ENCODE measurements at places on chromosomes 1 and 21.

DNA sequence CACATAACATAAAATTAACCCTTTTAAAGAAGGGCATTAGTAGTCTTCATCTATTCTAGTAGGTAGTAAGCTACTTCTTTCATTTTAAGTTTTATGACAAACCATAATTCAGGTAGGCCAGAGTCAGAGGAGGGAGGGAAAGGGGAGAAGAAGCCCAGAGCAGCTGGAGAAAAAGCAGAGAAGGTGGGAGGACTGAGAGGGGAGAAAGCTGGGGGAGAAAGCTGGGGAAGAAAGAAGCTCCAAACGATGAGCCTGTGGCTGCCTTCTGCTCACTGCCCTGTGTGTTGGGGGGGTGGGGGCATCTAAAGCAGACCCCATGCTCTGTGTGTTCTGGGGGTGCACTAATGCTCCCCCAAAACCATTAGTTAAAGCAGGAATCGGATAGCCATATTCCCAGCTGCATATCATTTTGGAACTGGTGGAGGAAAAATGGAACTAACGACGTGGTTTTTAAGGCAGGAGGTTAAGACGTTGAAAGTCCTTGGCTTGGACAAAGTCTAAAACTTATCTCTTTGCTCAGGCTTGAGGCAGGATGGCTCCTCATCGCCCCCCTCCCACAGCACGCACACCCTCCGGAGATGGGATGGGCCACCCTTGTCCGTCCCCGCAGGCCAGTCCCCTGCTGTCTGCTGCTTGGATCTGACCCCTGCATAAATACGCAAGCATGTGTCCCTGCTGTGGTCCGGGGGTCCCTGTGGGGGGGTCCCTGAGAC, 184.2 kb downstream of the DYRK1A start:
- no peak for DNase-seq

- DNase-seq = peak; percentile 37
These were observed 29.3 kb upstream of the BCAS2 start for GRCh38 chr1:114610546-114611245.

- DNase-seq = peak; percentile 23
These were observed 22.7 kb upstream of the ACTL8 start for GRCh38 chr1:17732475-17732874.

DNA sequence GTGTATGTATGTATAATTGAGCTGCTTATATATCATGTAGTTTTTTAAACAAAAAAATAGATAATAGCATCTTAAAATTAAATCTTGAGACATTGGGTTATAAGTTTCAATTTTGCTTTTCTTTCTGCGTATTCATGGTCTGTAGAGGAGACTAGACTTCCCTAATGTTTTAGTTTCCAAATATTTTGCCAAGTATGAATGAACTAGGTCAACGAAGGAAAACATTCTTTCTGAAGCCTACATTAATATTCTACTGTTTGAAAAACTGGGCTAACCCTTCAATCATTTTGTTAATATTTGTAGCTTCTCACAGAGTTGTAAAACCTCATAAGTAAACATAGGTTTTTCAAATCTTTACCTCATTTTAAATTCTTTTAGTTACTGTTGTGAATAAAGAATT, 592.7 kb downstream of the USP25 start:
- DNase-seq = no peak

DNA sequence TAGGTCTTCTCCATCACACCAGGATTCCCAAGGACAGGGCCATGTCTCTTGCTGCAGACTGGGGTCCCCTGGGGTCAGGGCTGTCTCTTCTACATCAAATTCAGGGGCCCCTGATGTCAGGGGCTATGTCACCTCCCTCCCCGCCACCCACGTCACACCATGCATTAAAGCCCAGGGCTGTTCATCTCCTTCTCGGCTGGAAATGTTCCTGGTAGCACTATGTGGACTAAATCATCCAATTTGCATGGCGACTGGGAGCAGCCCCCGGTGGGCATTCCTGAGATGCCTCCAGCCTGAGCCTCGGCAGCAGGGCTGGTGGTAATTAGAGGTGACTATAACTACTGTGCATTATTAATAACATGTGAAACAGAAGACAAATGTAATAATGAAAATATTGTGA, 151.7 kb upstream of the HMGB4 start:
- no peak for DNase-seq

GRCh38 chr1:44077421-44077820, 41.2 kb upstream of the KLF17 start:
- DNase-seq = peak; percentile 67

- DNase-seq = peak; percentile 63
These were observed 64.8 kb downstream of the ALPL start for GRCh38 chr1:21573971-21574465.

- DNase-seq = no peak
These were observed 167.2 kb upstream of the PDE4B start for GRCh38 chr1:65625528-65625927.

GRCh38 chr1:55037733-55038551, 1.4 kb upstream of the PCSK9 start:
- DNase-seq = no peak

- no peak for DNase-seq
These were observed 28.3 kb downstream of the CAPZB start for GRCh38 chr1:19456968-19457441.

- DNase-seq = peak; percentile 98
These were observed 115.7 kb downstream of the KCNJ6 start for GRCh38 chr21:37800456-37801061.
